Left renal pelvis (tissue), 4 donors: ENCODE measurements at places on chromosomes 2 and 18.

GRCh38 chr18:79374408-79375171, 21.1 kb upstream of the NFATC1 start:
- no peak for DNase-seq

GRCh38 chr2:64875368-64875767, 113.8 kb upstream of the SLC1A4 start:
- no peak for DNase-seq

DNA sequence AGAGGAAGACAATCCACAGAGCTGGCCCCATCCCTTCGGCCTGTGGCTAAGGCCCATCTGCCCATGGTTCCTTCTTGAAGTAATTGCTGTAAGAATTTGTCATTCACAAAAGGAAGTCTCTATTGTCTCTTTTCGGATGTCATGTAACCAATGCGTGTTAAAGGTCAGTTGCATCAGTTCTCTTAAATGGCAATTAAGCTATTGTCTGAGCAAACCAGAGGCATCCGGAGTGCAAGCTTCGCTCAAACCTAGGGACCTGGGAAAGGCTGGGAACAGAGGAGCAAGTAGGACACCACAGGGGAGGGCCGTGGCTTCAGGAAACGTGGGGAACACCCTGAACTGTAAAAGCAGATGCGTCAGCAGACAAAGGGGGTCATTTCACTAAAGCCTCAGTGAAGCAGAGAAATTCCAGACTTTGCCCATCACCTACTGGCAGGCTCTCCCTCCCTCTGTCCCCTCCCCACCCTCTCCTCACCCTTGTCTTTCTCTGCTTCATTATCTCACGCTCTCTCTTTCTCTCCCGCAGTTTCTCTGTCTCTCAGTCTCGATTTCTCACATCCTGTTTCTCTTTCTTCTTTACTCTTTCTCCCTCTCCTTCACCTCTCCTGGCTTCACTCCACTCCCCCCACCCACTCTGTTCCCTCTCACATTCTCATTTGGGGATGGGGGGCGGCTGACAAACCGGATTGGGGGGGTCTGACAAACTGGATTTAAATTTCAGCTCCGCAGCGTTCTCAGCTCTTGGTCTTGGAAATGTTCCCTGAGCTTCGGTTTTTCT, 204.6 kb upstream of the TNP1 start:
- DNase-seq: no peak

DNA sequence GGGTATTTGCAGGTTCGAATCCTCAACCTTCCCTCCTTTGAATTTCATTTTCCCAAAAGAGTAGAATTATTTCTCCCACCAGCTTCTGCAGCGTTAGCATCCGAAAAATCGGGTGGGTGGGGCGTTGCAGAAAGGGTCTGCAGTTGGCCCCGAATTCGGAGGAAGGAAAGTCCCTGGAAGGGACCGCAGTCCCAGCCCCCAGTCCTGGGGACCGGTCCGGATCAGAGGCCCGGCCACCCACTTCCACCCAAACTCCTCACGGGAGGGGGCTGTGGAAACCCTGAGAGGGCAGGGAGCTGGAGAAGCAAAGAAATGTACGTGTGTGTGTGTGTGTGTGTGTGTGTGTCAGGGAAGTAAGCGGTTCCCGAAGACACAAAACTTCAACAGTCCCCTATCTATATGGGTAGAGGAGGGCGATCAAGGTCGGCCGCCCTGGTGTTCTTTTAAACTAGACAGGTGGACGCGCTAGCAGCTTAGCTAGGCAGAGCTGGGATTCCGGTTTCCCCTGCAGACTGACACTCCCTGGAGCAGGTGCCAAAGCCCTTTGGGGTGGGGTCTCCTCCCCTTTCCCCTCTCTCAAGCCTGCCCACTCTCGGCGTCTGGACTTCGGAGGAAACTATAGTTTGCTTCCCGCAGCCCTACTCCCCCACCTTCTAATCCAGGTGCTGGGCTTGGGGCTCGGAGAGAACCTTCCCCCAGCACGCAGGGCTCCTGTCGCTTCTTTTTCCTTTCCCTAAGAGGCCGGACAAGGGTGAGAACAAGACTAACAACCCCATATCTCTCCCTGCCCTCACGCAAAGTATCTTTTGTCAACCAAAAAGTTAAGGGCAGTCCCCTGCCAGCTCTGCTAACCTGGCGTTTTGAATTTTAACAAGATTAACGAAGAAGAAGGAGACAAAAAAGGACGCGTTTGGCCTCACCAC, 4.8 kb upstream of the ONECUT2 start:
- DNase-seq: no peak

DNA sequence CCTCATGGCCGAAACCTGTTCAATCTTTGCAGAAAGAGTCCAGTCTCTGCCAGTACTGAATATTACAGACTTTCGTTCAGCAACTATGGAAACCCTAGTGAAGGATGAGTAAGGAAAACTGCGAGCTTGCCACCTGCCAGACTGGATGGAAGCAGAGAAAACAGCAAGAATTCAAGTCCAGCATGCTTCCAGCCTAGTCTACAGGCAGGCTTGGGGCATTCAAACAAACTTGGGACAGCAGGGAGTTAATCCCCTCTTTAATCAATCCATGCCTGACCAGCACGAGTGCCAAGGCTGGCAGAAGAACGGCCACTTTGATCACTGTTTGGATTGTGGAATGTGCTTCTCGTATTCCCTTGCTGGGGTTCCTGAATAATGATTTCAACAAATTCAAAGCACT, 145.2 kb downstream of the EPHA4 start:
- DNase-seq: no peak
